Stimulated activated CD4-positive, alpha-beta T cell treated with anti-CD3 and anti-CD28 coated beads, Interleukin-2, amount 100 ng/mL, for 4 hours (primary cell): ENCODE measurements at places on chromosomes 2 and 18.

DNA sequence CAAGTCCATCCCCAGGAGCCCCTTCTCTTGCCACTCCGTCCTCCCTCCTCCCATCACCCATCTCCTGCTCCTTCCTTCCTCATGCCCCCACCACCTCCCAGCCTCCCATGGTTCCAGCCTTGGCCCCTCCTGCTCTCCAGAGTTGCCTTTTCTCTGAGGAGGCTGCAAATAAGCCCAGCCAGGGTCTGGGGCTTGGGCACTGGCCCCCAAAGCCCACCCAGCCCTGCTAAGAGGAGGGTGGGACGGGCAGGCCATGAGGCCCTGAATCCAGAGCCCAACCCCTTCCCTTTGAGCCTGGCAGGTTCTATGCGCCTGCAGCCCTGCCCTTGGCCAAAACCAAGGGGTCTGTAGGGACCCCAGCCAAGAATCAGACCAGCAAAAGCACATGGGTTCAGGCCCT, 71.6 kb downstream of the STPG4 start:
- no peak for DNase-seq

- no peak for DNase-seq
Measured at GRCh38 chr2:207589143-207589542, 36.1 kb downstream of the METTL21A start.

DNA sequence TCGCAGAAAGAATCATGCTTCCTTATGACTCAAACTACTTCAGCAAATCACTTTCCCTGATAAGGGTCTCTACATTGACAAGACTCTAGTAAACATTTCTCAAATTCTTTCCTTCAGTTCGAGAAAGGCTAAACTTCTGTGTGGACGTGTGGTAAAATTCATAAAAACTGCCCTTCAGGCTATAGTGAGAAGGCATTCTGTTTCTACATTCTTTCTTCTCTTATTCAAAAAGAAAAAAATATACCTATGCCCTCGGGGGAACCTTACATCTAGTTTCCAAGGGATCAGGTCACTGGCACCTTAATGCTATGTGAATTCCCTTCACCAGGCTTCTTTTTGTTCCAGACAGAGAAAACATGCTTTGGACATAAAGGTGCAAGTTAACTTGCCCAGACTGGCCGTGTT, 4.9 kb downstream of the VIT start:
- no peak for DNase-seq

DNA sequence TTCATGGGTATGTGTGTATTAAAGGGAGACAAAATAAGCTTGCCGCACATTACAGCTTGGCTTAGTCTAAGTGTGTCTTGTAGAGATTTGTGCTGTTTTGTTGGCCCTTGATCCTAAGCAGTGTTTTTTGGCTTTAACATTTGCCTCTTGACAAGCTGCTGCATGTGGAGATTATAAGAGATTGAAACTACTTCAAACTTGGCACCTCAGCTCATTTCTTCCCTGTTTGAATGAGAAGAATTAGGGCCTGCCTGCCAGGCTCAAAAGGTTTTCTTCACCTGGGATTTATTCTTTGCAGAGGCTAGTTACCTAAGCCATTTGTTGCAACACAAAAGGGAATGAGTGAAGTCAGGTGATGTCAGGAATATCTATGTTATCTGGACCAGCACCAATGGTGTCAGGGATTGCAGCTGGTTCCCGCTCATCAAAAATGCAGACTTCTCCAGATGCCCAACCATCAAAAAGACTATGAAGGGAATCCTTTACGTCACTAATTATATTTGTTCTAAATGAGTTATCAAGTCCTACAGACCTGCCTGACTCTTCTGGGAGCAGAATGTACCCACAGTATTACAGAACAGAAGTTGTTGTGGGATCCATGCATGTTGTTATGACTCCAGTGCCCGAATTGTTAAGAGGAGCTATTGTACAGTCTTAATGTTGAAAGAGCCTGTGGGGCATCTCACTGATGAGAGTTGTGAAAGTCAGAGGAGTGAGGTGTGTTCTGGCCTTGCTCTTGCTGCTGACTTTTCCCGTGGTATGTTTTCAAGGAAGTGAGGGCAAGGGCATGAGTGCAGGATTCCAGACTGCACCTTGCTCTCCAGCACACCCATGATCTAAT, 31.0 kb downstream of the ABCA12 start:
- DNase-seq = no peak

DNA sequence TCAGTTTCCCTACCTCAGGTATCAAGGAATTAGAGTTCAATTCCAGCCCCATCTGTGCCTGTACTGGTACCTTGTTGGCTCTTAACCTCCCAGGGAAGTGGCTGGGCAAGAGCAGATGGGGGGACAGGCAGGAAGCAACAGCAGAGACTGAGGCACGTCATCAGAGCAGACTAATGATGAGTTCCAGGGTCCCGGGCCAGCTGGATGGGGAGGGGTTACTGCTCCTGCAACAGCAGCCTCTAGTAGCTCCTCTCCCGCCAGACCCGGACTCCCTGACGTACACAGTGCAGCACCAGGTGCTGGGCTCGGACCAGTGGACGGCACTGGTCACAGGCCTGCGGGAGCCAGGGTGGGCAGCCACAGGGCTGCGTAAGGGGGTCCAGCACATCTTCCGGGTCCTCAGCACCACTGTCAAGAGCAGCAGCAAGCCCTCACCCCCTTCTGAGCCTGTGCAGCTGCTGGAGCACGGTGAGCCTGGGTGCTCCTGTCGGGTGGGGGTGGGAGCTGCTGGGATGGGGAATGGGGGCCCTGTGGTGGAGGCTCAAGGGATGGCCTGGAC, 26.0 kb upstream of the GMPPA start:
- no peak for DNase-seq

GRCh38 chr18:23970161-23971096, 44.1 kb upstream of the TTC39C start:
- no peak for DNase-seq

DNA sequence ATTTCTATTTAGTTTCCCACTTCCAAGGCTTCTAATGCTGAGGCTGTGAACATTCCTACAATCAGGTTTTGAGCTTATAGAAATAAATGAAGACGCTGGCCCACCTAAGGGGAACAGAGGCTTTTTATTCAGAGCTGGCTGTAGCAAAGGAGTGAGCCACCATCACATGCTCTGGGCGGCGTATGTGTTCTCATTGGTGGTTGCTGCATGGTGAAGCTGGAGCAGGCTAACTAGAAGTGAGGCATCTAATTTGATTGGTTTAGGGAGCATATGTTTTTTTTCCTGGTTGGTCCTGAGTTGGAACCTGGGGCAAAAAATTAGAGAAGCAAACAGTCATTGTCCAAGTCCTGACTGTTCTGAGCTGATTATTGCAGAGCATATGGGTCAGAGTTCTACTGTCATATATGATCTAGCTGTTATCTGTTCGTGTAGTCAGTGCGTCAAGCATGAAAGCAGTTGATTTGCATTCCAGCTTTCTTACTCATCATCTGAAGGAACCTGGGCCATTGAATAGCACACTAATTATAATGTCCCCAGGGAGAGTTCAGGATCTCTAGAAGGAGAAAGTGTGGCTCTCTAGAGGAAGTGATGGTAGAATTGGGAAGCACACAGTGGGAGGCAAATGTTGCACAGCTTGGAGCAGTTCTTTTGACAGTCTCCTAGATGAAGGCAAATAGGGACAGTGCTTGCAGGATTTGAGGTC, 279.6 kb downstream of the PARD3B start:
- DNase-seq = no peak

DNA sequence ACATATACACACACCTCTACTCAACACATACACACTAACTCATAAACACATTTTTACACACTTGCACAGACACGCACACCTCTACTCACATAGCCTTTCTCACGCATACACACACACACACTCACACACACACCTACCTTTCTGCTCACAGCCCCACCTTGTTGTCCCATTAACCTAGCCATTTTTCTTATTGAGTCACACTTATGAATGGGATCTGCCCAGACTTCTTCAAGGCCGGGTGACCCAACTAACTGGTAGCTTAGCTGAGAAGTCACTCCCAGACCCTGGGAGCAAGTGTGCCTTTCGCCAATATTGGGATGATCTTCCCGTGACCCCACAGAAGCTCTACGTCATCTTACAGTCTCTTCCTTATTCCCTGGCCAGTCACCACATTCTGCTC, 192.2 kb downstream of the NCK2 start:
- no peak for DNase-seq

DNA sequence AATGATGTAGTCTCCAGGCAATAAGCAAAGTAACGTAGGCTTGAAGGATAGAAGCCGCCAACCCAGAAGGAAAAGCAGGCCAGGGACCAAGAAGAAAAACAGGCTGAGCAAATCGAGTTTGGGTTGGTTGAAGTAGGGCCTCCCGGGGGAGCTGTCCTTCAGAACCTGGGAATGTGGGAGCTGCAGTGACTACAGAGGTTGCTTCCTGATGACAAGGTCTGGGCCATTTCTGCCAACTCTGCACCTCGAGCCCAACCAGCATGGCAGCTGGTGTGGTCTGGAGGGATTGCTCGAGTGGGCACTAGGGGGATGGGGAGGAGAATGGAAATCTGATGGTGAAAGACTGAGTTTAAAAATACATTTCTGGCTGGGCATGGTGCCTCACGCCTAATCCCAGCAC, 14.1 kb downstream of the ACMSD start:
- no peak for DNase-seq

DNA sequence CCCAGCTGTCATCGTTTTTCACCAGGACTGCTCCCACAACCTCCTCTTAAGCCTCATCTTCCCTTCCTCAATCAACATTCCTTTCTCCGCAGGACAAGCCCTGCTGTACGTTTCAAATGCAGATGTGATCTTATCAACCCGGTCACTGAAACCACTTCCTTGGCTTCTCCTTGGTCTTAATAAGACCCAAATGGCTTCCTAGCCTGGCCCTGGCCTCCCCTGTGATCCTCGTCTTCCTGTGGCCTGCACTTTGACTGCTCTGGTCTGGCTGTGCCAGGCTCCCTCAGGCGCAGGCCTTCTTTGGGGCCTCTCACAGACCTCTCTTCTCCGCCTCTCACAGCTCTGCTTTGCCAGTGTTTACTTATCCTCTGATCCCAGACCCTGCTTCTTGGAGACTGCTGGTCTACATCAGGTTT, 4.7 kb upstream of the ADNP2 start:
- DNase-seq = no peak

DNA sequence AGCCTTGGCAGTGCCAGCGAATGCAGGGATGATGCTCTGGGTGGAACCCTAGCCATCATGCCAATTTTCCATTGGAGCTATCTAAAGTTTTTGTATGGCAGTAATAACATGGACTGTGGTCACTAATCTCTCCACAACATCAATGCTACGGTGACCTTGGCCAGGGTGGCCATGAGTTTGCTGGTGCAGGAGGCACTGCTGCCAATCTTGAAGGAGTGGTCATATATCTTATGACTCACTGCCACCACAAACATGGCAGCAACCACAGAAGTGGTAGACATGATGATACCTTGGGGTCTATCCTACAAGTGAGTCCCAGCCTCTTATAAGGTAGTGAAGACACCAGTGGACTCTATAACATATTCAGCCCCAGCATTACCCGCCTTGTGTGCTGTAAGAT, 104.6 kb downstream of the EVA1A start:
- no peak for DNase-seq

DNA sequence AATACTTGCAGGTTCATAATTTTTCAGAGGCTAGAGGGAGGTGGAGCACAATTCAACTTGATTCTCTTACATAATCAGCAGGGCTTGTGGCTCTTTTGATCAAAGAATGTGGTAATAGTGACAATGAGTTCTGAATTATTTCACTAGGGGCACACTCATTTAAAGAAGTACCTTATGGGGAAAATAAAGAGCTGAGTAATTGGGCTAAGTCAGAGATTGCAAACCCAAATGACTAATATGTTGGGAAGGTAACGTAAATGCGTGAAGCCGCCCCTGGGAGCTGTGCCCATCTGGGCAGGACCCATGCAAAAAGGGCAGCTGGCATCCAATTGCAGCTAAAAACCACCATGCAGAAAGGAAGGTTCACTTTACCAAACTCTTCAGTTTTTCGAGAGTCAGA, 35.3 kb downstream of the NCKAP5 start:
- DNase-seq = no peak

DNA sequence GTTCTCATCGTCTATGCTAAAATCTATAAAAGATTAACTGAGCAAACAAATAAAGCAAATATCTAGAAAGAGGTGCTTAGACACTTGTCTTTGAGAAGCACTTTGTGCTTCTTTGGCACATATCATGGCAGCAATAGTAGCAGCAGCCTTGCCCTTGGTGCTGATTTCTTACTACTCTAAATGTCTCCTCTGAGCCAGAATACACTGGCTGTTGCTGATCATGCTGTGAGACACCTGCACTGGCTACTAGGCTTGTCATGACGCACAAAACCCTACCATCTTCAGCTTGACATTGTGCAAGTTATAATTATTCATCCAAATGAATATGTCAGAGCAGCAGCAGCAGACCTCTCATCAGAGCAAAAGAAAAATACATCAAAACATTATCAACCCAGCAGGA, 46.7 kb downstream of the FANCL start:
- DNase-seq = no peak

- no peak for DNase-seq
Measured at GRCh38 chr2:131419441-131419840, 55.5 kb upstream of the RAB6D start.

DNA sequence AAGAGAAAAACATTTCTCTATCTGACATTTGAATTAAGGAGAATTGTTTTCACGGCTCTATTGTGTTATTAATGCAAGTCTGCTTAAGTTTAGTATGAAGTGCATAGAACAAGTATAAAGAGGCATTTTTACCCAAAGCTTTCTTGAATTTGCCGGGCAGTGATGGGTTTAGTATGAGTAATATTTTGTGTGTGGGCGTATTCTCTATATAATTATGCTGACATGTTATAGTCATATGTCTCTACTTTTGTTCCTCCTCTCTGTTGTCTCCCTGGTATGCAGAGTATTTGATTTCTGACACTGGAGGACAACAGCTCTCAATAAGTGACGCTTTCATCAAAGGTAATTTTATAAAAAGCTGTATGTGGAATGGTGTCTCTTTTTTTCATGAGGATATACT, 45.9 kb downstream of the PIKFYVE start:
- no peak for DNase-seq

DNA sequence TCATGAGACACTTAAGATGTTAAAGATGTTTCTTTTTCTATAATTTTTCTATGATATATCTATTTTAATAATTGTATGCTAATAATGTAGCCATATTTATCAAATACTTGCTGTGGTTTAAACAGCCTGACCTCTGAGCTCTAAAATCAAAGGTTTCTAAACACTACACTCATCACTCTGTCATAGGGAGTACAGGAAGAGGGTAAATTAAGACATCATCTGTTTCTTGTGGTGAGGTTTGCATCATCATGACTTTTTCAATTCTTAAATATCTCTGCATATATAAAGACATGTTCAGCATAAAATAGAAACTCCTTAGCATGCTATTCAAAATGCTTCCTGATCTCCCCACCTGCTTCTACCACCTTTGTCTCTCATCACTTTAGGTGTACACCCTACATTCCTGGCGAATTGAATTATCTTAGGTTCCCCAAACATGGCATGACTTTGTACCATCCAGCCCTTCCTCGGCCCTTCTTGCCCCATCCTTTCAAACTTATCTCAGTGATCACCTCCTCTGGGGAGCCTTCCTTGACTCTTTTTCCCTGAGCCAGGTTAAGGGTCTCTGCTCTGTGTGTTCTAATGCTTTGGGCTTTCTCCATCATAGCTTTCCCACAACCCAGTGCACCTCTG, 105.3 kb upstream of the TTN start:
- DNase-seq = no peak
